ENCODE measurements at places on chromosomes 7 and 10.

DNA sequence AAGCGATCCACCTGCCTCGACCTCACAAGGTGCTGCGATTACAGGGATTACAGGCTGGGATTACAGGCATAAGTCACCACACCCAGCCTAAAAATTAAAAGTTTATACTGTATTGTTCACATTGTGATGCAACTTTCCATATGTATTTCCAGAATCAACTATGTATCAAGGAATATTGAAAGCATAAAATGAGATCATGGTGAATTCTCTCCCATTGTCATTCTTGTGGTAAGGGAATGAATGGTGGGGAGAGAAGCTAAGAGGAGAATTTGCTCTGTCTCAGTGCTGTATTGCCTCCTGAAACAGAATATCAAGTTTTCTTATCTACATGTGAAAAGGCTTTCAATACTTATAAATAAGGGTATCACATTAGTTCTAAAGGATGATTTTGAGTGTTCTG, 81.7 kb downstream of the CD36 start:
- DNase-seq, result no peak

GRCh38 chr7:71594736-71595135, 462.8 kb downstream of the GALNT17 start:
- no peak for DNase-seq

GRCh38 chr7:69060516-69060915, 537.8 kb upstream of the AUTS2 start:
- no peak for DNase-seq

GRCh38 chr7:87129332-87129731, 22.9 kb upstream of the DMTF1 start:
- DNase-seq, result no peak

- DNase-seq, result no peak
These were observed 25.5 kb downstream of the RNLS start for GRCh38 chr10:88557658-88558057.

DNA sequence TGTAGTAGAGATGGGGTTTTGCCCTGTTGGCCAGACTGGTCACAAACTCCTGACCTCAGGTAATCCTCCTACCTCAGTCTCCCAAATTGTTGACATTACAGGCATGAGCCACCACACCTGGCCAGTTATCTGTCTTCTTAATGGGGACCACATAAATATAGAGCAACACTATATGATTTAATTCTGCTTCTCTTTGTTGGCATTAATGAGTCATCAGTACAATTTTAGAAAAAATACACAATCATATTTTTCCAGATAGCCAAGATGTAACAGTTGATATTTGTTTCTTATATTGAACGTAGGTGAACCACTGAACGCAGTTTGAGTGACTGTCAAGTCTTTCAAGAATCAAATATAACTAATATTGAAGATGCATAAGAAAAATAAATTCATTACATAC, 48.5 kb downstream of the LCOR start:
- DNase-seq, result no peak

GRCh38 chr7:70512144-70512543, 619.8 kb upstream of the GALNT17 start:
- no peak for DNase-seq

DNA sequence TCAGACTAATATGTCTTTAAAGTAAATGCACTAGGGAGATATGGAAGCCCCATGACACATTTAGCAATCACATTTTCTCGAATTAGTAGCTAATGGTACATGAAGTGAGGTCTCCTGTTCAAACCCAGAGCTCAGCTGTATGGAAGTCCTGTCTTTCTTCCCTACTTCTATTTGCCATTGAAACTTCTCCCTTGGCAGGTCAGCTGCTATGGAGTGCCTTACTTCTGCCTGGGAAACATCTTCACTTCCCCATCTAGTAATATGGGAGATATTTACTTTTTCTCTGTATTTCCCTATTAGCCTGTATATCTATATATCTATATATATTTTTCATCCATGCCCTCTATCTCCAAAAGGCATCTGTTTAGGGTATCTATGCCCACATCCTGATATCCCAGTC, 225.3 kb upstream of the INHBA start:
- no peak for DNase-seq

GRCh38 chr7:85711894-85712293, 525.0 kb upstream of the SEMA3D start:
- DNase-seq, result no peak

DNA sequence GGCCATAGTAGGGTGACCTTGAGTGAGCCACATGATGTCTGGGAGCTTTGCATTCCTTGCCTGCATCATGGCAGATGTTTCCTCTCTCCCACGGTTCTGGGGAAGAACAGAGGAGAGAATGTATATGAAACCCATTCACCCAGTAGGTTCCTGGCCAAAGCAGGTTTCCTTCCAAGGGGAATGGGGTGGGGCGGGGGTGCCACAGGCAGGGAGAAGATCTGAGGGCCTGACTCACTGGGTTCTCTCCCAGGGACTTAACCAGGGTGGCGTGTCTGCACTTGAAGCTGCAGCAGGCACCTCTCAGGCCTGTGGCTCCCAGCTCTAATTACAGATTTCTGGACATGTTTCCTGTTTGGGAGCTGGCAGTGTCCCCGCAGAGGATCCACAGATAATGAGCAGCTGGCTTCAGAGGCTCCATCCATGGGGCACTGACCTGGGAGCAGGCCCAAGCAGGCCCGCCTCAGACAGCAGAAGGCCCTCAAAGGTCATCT, 50.2 kb upstream of the ZMIZ1 start:
- no peak for DNase-seq

- no peak for DNase-seq
These were observed 390.3 kb downstream of the GRID1 start for GRCh38 chr10:85976267-85976793.

- no peak for DNase-seq
These were observed 494.0 kb downstream of the TNS3 start for GRCh38 chr7:47087866-47088265.

DNA sequence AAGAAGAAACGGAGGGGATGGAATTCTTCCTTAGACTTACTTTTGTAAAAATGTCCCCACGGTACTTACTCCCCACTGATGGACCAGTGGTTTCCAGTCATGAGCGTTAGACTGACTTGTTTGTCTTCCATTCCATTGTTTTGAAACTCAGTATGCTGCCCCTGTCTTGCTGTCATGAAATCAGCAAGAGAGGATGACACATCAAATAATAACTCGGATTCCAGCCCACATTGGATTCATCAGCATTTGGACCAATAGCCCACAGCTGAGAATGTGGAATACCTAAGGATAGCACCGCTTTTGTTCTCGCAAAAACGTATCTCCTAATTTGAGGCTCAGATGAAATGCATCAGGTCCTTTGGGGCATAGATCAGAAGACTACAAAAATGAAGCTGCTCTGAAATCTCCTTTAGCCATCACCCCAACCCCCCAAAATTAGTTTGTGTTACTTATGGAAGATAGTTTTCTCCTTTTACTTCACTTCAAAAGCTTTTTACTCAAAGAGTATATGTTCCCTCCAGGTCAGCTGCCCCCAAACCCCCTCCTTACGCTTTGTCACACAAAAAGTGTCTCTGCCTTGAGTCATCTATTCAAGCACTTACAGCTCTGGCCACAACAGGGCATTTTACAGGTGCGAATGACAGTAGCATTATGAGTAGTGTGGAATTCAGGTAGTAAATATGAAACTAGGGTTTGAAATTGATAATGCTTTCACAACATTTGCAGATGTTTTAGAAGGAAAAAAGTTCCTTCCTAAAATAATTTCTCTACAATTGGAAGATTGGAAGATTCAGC, 158.7 kb upstream of the LANCL2 start:
- no peak for DNase-seq

All from NCI-H2227 treated with DMSO at 0.1 percent for 48 hours (cell line).